ENCODE measurements at places on chromosomes 12 and 14.

- DNase-seq: no peak
These were observed 438.7 kb downstream of the LRFN5 start for GRCh38 chr14:42045383-42045782.

- DNase-seq: no peak
These were observed 101.5 kb downstream of the ELK3 start for GRCh38 chr12:96295532-96296160.

GRCh38 chr12:19382111-19382526 is 57.2 kb upstream of the AEBP2 start:
- DNase-seq: no peak

- DNase-seq: no peak
These were observed 5.2 kb downstream of the IRF2BPL start for GRCh38 chr14:77023001-77023996.

DNA sequence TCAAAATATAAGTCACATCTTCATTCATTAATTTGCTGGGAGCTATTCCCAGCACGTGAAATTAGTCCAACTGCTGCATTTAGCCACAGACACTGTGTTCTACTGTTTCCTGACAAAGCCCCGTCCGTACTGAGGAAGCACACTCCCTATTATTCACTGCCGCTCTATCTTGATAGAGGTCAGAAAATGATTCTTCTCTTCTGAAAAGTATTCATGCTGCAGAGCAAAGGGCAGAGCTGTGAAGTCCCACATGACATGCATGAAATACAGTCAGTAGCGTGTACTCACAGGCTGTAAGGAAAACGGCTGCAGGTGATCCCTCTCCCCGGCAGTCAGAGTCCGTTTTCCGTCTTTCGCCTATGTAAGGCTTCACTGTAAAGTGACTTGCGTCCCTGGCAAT is 302.5 kb upstream of the FKBP4 start:
- no peak for DNase-seq

GRCh38 chr14:102545461-102546265 is 36.1 kb upstream of the ANKRD9 start:
- DNase-seq: no peak

GRCh38 chr12:123435636-123436016 is 858 bp downstream of the RILPL2 start:
- no peak for DNase-seq

GRCh38 chr14:98203421-98203820 is 1068.6 kb downstream of the BCL11B start:
- DNase-seq: no peak

- no peak for DNase-seq
These were observed 13.1 kb upstream of the TMTC1 start for GRCh38 chr12:29796823-29797263.

GRCh38 chr12:6867413-6868210 is at the start of gene TPI1:
TSS of gene TPI1 (plus strand) at chr12:6867531. CDS start at chr12:6867567, 36 bp downstream.
- peak; percentile 10 for DNase-seq

- peak; percentile 17 for DNase-seq
These were observed 60.6 kb downstream of the SLC25A47 start for GRCh38 chr14:100383727-100384158.

- DNase-seq: no peak
These were observed 99.3 kb upstream of the PTPRB start for GRCh38 chr12:70736351-70737133.

DNA sequence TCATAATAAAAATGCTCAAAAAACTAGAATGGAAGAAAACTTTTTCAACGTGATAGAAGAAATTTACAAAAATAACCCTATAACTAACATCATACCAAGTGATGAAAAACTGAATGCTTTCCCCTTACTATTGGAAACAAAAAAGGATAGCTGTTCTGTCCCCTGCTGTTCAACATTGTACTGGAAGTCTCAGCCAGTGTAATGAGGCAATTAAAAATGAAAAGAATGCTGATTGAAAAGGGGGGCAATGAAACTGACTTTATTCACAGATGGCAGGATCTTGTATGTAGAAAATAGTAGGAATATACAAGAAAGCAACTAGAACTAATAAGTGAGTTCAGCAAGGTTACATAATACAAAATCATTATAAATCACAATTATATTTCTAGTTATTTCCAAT is 337.9 kb upstream of the KITLG start:
- DNase-seq: no peak

GRCh38 chr12:101935890-101936746 is 58.7 kb downstream of the DRAM1 start:
- DNase-seq: no peak

DNA sequence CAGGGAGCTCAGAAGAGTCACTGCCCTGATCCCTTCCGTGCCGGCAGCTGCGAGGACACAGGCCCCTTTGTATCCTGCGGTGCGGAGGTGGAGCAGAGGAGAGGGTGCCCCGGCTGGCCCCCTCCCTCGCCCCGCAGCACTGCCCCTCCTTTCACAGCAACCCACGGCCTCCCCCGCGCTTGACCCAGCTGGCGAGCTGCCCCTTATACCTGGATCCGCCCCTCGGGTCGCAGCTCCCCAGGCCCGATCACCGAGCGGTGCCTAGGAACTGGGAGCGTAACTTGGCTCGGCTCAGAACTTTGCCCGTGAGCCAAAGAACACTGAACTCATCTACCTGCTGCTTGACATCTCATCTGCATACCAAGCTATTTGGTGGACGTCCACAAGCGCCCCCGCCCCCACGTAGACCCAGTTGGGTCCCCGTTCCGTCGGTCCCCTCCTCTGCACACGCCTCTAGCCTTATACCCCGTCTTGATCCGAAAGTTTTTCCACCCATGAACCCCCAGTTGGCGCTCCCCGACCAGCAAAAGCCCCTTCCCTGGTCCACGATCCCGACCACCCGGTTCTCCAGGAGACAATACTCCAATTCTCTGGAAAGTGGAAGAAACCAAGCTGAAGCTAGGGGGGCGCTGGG is 697 bp upstream of the DNAJC14 start:
- no peak for DNase-seq

- DNase-seq: no peak
These were observed 123.1 kb upstream of the VRK1 start for GRCh38 chr14:96674121-96674520.

- no peak for DNase-seq
These were observed 359.9 kb downstream of the TRHDE start for GRCh38 chr12:72631926-72632685.

GRCh38 chr14:59253527-59253926 is 65.1 kb downstream of the DAAM1 start:
- no peak for DNase-seq

DNA sequence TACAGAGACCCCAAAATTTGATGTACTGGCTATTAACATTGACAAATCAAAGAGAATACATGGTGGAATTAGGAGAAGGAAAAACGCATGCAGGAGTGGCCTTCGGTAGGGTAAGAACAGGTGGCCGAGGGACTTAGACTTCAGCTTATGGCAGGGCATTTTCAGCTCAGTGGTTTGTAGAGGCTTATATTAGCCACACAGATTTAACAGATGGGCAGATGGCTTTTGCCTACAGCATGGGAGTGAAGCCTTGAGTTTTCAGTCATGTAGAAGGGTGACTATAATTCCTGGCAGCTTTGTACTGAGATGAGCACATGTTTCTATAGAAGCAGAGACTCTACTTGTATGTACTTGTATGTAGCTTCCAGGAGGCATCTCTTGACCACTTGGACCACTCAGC is 40.9 kb upstream of the PLEKHA5 start:
- no peak for DNase-seq

DNA sequence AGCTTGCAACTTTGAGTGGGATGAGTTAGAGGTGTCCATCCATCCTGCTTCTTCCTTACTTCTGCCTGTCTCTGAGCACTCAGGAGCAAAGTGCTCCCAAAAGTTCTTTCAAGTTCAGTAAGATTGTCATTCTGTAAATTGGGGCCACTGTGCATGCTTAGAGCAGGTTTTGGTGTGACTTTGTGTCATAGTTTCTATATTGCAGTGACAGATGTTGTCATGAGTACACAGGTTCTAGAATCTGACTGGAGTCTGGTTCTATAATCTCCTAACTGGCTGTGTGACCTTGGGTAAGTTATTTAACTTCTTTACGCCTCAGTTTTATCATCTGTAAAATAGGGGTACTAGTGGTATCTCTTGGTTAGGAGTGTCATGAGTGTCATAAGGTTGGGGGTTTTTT is 202.7 kb upstream of the BCL2L14 start:
- no peak for DNase-seq

- no peak for DNase-seq
These were observed 17.6 kb downstream of the CCDC88C start for GRCh38 chr14:91399868-91400640.

DNA sequence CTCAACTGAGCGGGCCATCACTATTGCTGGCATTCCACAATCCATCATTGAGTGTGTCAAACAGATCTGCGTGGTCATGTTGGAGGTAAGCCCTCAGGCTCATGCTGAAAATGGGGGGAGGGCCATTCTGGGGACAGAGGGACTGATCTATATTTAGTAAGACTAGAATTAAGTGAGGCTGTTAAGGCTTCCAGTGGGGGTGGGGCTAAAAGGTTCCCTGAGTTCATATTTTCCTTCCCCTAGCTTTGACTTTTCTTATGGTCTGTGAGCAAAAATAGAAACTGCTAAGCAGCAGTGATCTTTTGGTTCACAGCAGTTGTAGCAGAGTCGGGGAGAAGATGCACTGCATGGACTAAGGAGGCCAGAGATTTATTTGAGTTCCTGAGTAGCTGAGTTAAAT is 9.2 kb downstream of the PCBP2 start:
- no peak for DNase-seq

DNA sequence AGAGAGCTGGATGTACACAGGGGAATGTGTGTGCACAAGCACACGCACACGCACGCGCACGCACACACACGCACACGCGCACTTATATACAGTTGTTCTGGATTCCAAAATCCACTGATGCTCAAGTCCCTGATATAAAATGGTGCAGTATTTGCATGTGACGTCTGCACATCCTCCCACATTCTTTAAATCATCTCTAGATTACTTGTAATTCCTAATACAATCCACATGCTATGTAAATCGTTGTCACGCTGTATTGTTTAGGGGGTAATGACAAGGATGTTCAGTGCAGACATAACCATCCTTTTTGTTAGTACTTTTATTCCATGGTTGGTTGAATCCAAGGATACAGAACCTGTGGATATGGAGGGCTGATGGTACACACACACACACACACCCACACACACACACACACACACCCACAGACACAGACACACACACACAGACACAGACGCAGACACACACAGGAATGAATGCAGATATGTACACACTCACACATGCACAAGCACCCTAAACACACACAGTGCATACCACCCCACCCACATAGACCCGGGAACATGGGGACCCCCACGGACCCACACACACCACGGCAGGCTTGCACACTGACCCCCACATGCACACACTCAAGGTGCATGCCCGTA is 188.5 kb upstream of the PRMT8 start:
- DNase-seq: no peak

DNA sequence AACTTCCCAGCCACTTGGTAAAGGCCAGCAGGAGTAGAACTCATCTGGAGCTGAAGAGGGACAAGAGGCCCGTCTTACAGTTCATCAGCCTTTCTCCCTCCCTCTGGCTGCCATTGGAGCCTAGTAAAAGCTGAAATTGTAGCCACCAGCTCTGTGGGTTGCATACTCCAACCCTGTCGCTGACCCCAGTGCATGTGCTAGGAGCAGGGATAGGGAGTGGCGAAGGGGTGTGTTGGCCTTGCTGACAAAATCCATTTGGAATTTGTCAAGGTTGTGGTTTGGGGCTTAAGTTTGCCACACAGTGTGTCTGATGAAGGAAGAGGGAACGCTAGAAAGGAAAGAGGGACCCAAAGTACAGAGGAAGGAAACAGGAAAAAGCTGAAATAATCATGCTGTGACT is 4.0 kb upstream of the ARF3 start:
- no peak for DNase-seq

GRCh38 chr12:66860752-66861750 is 182.2 kb upstream of the GRIP1 start:
- peak; percentile 45 for DNase-seq

GRCh38 chr14:99966037-99966835 is 99.0 kb upstream of the EVL start:
- no peak for DNase-seq

DNA sequence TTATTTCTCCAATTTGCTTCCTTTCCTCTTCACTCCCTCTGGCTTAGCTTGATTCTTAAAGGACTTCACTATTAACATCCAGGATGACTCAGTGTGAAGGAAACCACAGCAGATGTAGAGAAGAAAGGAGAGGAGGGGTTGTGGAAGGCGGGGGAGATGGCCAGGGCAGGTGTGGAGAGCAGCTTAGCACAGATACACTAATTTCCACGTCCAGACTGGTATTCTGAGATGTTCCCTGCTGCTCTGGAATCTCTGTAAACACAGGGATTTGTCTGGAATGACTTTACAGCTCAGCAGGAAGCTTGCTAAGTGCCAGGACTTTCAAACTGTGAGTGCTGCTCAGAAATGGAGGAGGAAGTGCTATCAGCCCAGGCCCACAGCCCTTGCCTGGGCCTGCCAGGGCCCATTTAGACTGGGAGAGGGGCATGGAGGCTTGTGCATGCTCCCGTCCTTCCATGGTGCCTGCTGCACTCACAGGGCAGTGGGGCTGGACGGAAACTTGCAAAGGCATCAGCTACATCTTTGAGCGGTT is 202.5 kb upstream of the DDHD1 start:
- no peak for DNase-seq

- no peak for DNase-seq
These were observed 797.1 kb downstream of the NRXN3 start for GRCh38 chr14:78967111-78967809.

- DNase-seq: no peak
These were observed 98.2 kb downstream of the ZFP36L1 start for GRCh38 chr14:68694516-68695235.

- no peak for DNase-seq
These were observed 432.6 kb upstream of the SYT1 start for GRCh38 chr12:78431931-78432330.

DNA sequence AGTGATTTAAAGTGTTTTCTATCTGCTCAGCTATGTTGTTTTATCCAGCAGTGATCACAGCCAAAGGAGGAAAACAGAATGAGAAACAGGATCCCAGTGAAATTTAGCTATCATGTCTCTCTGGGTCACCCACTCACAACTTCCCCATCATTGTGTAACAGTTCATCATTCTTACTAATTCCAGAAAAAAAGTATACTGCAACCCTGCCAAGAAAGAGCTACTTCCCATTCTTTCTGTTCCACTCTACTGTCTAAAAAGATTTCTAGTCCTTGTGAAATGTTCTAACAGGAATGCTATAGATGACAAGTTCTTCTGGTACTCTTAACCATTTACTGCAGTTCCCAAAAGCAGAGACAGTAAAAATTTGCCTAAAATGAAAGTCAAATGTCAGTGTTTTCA is 39.2 kb upstream of the CD163 start:
- DNase-seq: no peak

DNA sequence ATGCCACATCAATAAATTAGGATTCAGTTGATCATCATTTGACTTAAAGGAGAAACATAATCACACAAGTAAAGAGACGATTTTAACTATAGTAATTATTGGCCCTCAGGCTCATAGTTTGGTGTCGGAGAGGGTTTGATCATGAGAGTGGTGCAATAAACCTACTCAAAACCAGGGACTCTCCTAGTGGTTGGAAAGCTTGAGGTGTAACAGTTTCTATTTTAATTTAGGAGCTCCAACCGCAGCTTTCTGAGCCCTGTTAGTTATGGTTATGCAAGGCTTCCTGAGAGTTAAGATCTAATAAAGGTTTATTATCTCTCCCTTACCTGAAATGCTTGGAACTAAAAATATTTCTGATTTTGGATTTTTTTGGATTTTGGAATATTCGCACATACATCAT is 36.4 kb downstream of the TMTC2 start:
- no peak for DNase-seq

- no peak for DNase-seq
These were observed 77.4 kb downstream of the OTOGL start for GRCh38 chr12:80176706-80177105.

- no peak for DNase-seq
These were observed 3.2 kb downstream of the TEX52 start for GRCh38 chr12:2853626-2854025.

- no peak for DNase-seq
These were observed 494 bp downstream of the TMTC3 start for GRCh38 chr12:88142610-88142991.
